Left ventricle myocardium inferior (tissue), 1 donor: ENCODE measurements at places on chromosomes 1 and 21. TPM values are rescaled to one million over a fixed set of nuclear protein-coding genes. Genes with fewer than 3 reads are reported as not detected.

DNA sequence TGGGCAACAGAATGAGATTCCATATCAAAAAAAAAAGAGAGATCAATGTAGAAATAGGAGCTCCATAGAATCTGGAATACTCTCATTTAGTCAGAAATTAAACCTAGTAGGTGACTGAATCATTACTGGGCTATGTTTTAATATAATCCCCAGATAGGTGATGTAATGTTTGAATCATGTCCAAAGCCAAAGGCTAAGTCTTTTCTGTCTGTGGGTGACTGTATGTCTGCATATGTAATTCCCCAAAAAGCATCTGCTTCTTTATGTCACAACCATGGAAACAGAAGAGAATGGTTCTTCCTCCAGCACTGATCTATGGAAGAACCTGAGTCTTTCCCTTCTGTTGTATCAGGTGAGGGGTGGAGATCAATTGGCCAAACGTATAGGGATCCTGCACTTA, 5.8 kb downstream of the LAMC2 start:
- no peak overlapping the region for H3K4me3 ChIP-seq
- H3K4me1 ChIP-seq, result peaks cover 7% of the 10 kb centered on the region
- no peaks in the 10 kb centered on the region for H3K27me3 ChIP-seq
- H3K36me3 ChIP-seq, result no peaks in the 10 kb centered on the region
- no peak overlapping the region for H3K27ac ChIP-seq
- DNase-seq, result no peak

GRCh38 chr1:161089251-161089924, at the start of gene NECTIN4:
TSS of gene NECTIN4 (minus strand) at chr1:161089558. CDS start at chr1:161089296, 262 bp downstream.
- DNase-seq, result no peak
- no peaks in the 10 kb centered on the region for H3K36me3 ChIP-seq
- no peaks in the 10 kb centered on the region for H3K4me1 ChIP-seq
- no peak within 1 kb of the TSS for H3K27ac ChIP-seq

The ANGPTL7 gene
- total RNA-seq, result 1.1 TPM

- no peak overlapping the region for H3K4me3 ChIP-seq
- H3K27ac ChIP-seq, result no peak overlapping the region
- DNase-seq, result no peak
- H3K27me3 ChIP-seq, result no peaks in the 10 kb centered on the region
- H3K4me1 ChIP-seq, result no peaks in the 10 kb centered on the region
Measured at GRCh38 chr1:168407832-168408538, 127.3 kb downstream of the TBX19 start.

The LCE2A gene
- total RNA-seq, result not detected

DNA sequence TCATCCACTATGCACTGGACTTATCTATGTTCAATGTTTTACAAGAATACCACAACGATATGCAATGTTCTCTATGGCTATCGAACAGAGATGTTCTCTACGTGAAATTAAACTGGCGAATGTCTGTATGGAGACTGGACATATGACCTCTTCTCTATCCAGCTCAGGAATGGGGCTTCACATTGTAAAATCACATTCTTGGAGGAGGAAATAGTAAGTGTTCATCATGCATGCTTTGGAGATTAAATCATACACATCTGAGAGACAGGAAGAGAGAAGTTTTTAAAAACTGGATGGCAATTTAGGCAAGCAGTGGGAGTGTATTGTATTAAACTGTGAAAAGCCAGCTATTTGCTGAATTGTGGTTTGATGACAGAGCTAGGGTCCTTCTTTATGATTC, 47.9 kb upstream of the RGL1 start:
- no peak overlapping the region for H3K27ac ChIP-seq
- H3K36me3 ChIP-seq, result no peaks in the 10 kb centered on the region
- no peak for DNase-seq
- H3K4me1 ChIP-seq, result peaks cover 29% of the 10 kb centered on the region
- H3K4me3 ChIP-seq, result no peak overlapping the region
- H3K27me3 ChIP-seq, result no peaks in the 10 kb centered on the region

DNA sequence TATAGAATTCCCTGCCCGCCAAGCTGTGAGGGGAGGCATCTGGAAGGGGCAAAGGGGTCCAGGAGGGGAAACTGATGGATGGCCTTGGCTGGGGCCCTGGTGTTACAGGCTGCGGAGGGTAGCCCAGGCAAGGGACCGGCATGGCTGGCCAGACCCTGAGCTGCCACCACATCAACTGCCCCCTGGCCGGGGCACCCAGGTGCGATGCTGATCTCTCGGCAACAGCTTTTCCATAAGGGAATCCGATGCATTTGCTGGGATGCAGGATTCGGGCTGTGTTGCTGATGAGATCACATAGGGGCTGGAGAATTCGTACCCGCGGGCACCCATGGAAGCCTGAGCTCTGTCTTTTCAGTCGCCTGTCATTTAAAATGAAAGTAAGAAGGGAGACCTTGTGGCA, 73.7 kb downstream of the PRDM16 start:
- H3K27me3 ChIP-seq, result peaks cover 66% of the 10 kb centered on the region
- no peaks in the 10 kb centered on the region for H3K36me3 ChIP-seq
- no peak for DNase-seq
- no peak overlapping the region for H3K27ac ChIP-seq
- no peak overlapping the region for H3K4me3 ChIP-seq

The TDRD10 gene
- total RNA-seq, result 2.6 TPM

GRCh38 chr1:154881820-154882535, 11.9 kb upstream of the KCNN3 start:
- no peak overlapping the region for H3K4me3 ChIP-seq
- DNase-seq, result no peak
- H3K36me3 ChIP-seq, result no peaks in the 10 kb centered on the region
- peaks cover 39% of the 10 kb centered on the region for H3K4me1 ChIP-seq

DNA sequence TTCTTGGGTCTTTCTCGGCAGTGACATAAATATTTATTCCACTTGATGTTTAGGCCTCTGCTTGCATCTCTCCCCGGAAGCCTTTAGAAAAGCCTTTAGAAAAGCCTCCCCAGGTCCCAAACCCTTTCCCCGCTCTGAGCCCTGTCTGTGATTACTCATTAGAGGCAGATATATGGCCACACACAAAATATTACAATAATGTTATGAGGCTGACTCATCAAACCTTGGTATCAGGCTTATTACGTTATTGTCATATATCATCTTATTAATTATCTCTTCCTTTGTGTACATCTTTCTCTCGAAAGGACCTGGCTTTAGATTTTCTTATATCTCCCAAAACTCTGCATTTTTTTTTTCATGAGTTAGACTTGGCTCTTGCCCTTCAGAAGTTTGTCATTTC, 69.5 kb downstream of the FGGY start:
- H3K27me3 ChIP-seq, result no peaks in the 10 kb centered on the region
- no peak overlapping the region for H3K4me3 ChIP-seq

- H3K36me3 ChIP-seq, result no peaks in the 10 kb centered on the region
- no peak for DNase-seq
- no peak overlapping the region for H3K4me3 ChIP-seq
- H3K27me3 ChIP-seq, result no peaks in the 10 kb centered on the region
- no peaks in the 10 kb centered on the region for H3K4me1 ChIP-seq
- H3K27ac ChIP-seq, result no peak overlapping the region
Measured at GRCh38 chr1:156539818-156540355, 32.5 kb downstream of the IQGAP3 start.

GRCh38 chr1:75855010-75855409, 58.3 kb downstream of the MSH4 start:
- no peak for DNase-seq
- H3K27me3 ChIP-seq, result no peaks in the 10 kb centered on the region
- no peaks in the 10 kb centered on the region for H3K4me1 ChIP-seq
- no peak overlapping the region for H3K27ac ChIP-seq

The MATN1 gene
- total RNA-seq, result not detected

The CLDN19 gene
- total RNA-seq, result not detected
